Effector memory CD4-positive, alpha-beta T cell (primary cell): ENCODE measurements at places on chromosomes 2 and 18.
A peak's percentile ranks its signal among the peaks of the same experiment; 100 is the strongest.

DNA sequence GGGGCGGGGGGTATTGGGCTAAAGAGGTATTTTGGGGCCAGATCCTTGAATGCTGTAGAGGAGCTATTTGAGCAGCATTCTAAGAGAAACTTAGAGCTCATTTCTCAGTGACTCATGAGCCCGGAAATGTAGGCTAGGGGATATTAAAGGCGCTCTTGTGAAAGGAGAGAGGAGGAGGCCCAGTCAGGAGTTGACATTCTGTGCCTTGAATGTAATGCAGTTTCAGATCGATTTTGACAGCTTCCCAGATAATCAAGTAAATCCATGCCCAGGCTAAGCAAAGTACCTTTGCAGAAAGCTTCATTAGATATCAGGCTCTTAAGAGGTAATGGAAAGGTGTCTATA is 1.5 kb downstream of the CAB39 start:
- H3K36me3 ChIP-seq = no peaks in the 10 kb centered on the region
- no peaks in the 10 kb centered on the region for H3K27me3 ChIP-seq
- DNase-seq = peak; percentile 29
- H3K4me3 ChIP-seq = peak overlapping the region; percentile 97

DNA sequence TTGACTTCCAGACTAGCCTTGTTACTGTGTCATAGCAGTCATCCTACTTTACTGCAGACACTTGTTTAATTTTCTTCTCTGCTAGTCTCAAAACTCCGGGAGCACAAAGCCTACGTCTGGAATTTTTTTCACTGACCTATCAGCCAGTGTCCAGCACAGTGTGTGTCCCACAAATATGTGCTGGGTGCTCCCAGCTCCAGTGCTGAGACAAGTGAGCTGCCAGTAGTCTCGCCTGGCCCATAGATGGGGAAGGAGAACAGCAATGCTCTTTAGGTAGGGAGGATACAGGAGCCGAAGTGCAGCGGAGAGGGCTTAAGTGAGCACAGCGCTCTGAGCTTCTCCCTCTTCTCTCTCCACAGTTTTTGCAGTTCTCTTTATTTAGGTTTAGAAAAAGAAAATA is 34.0 kb downstream of the ARHGAP28 start:
- H3K4me1 ChIP-seq = no peaks in the 10 kb centered on the region
- no peaks in the 10 kb centered on the region for H3K27me3 ChIP-seq
- DNase-seq = no peak
- H3K27ac ChIP-seq = no peak overlapping the region
- H3K4me3 ChIP-seq = no peak overlapping the region

DNA sequence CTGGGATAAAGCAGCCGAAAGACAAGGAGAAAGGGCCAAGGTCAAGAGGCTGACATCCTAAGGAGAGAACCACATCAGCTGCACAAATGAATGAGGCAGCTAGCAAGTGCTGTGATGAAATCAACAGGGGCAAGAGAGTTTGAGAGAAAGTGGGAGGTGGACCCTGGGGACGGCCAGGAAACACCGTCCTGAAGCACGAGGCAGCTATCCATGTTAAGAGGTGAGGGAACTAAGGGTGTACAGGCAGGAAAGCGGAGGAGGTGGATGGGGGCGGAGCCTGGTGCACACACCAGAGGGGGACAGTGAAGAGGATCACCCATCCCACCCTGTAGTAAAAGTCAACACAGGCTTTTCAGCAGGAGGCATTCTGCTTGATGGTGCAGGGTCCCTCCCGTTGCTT is 52.4 kb downstream of the HDLBP start:
- H3K27ac ChIP-seq = no peak overlapping the region
- no peaks in the 10 kb centered on the region for H3K27me3 ChIP-seq
- H3K36me3 ChIP-seq = peaks cover 57% of the 10 kb centered on the region

DNA sequence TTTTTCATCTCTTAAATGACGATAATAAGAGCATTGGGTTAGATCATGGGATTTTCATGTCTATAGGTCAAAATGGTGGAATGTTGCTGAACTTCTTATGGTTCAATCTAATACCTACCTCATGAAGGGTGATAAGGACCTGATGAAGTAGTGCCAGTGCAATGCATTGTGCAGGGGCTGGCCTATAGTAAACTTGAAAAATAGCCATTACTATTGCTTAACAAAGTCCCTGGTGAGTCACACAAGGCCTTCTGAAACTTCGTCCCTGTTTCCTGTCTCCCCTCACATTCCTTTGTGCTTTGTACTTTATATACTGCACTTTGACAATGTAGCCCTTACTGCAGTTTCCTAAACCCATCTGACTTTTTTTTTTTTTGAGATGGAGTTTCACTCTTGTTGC is 515.9 kb downstream of the SLC4A3 start:
- no peaks in the 10 kb centered on the region for H3K27me3 ChIP-seq
- no peak overlapping the region for H3K4me3 ChIP-seq

DNA sequence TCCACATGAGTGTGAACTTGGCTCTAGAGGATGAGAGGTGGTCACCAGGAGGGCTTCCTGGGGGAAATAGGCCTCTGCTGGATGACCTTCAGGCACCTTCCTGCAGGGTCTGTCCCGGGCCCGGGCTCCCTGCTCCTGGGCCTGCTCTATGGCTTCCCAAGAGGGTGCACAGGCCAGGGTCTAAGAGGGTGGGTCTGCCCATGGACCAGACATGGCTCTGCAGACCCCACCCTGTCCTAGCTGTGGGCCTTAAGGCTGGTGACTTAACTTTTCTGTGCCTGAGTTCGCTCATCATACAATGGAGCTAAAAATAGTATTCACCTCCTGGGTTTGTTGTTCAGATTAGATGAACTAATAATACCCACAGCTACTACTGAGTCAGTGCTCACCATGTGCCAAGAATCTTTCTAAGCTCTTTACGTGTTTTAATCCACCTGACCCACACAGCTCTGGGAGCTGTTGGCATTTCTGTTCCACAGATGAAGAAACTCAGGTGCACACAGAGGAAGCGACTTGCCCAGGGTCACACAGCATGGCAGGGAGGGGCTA is 14.4 kb downstream of the INHBB start:
- no peak overlapping the region for H3K4me3 ChIP-seq
- DNase-seq = no peak
- no peaks in the 10 kb centered on the region for H3K27me3 ChIP-seq
- H3K4me1 ChIP-seq = no peaks in the 10 kb centered on the region
- no peak overlapping the region for H3K27ac ChIP-seq

- no peak overlapping the region for H3K27ac ChIP-seq
- H3K27me3 ChIP-seq = no peaks in the 10 kb centered on the region
- DNase-seq = no peak
- no peak overlapping the region for H3K4me3 ChIP-seq
- H3K36me3 ChIP-seq = no peaks in the 10 kb centered on the region
These were observed 214.2 kb downstream of the CALCRL start for GRCh38 chr2:187233811-187234210.

- no peaks in the 10 kb centered on the region for H3K27me3 ChIP-seq
- no peak for DNase-seq
- H3K36me3 ChIP-seq = no peaks in the 10 kb centered on the region
- no peak overlapping the region for H3K4me3 ChIP-seq
These were observed 449.3 kb downstream of the SLC4A3 start for GRCh38 chr2:220076734-220077133.

DNA sequence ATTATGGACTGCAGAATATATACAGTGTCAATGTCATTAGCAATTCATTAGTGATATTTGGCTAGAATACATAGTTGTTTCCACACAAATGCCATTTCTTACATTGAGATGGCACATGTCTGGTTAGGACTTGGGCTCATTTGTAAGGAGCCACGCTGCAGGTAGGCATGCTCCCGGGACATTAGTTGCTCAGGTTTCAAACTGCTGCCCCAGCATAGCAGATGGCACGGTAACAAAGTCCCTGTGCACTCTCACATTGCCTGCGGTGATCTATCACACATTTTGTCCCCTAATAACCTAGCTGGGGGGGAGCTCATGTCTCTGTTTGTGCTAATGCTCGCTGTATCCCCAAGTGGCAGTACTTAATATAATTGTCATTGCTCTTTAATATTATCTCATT is 185.1 kb downstream of the NEDD4L start:
- no peak for DNase-seq
- H3K27ac ChIP-seq = no peak overlapping the region
- H3K27me3 ChIP-seq = no peaks in the 10 kb centered on the region

- DNase-seq = no peak
- no peaks in the 10 kb centered on the region for H3K4me1 ChIP-seq
- H3K27me3 ChIP-seq = no peaks in the 10 kb centered on the region
- H3K4me3 ChIP-seq = no peak overlapping the region
These were observed 72.7 kb downstream of the LAMA3 start for GRCh38 chr18:23761941-23762340.

- no peaks in the 10 kb centered on the region for H3K36me3 ChIP-seq
- H3K27ac ChIP-seq = no peak overlapping the region
- no peak for DNase-seq
- no peaks in the 10 kb centered on the region for H3K4me1 ChIP-seq
- H3K27me3 ChIP-seq = no peaks in the 10 kb centered on the region
These were observed 83.2 kb downstream of the PPP1R1C start for GRCh38 chr2:182068811-182069210.

DNA sequence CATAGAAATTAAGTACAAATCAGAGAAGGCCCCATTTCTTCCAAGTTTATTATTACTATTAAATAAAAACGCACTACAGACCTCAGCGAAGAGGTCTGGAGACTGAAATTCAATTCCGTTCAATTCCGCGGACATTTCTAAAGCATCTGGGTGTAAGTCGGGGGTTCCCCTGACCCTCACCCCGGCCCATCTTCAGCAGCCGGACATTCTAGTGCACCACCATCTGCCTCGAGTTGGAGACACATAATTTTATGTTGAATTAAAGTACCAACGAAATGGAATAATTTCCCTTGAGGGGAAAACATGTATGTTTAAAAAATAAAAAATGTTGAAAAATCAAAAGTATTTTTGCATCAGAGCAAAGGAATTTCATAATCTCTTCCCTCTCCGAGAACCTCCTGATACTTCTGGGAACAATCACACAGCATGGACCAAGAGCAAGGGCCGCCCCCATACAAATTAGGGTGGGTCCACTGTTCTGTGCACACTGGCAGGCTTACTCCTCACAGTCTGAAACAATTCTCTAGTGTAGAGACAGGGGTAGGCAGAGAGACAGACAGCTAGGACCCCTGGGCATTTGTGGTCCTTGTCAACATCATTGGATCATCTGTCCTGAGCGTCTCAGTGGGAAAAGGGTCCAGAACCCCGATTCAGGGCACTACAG is 29.3 kb downstream of the MBP start:
- H3K27me3 ChIP-seq = no peaks in the 10 kb centered on the region
- H3K27ac ChIP-seq = peak overlapping the region; percentile 83
- H3K4me1 ChIP-seq = peaks cover 94% of the 10 kb centered on the region
- peaks cover 12% of the 10 kb centered on the region for H3K36me3 ChIP-seq

DNA sequence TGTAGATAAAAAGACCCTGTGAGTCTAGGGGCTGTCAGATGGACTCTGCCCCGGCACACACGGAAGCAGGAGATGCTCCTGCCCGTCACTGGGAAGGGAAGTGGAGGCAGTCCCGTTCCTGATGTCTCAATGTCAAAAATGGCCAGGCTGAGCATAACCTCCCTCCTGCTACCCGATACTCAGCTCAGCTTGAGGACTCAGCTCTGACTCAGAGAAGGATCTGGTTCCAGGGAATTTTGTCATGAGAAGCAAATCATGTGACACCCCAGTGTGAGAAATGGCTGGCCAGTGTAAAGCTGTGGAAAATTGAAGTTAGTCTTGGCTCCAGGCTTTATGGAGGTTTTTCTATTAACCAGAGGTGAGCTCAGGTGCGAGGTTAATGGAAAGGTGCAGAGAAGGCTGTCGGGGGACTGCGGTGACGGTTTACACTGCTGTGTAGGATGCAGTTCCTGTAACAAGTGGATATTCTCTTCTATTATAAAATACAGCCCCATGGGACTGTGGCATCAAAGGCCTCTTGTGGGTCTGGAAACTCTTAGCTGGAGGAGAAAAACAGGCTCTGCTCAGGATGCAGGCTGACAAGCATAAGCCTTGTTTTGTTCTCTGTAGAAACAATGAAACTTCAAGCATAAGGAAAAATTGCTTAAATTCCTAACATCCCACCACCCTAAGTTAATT is 24.7 kb upstream of the AGAP1 start:
- no peak overlapping the region for H3K4me3 ChIP-seq
- no peaks in the 10 kb centered on the region for H3K36me3 ChIP-seq
- H3K27ac ChIP-seq = no peak overlapping the region
- no peak for DNase-seq
- no peaks in the 10 kb centered on the region for H3K27me3 ChIP-seq

DNA sequence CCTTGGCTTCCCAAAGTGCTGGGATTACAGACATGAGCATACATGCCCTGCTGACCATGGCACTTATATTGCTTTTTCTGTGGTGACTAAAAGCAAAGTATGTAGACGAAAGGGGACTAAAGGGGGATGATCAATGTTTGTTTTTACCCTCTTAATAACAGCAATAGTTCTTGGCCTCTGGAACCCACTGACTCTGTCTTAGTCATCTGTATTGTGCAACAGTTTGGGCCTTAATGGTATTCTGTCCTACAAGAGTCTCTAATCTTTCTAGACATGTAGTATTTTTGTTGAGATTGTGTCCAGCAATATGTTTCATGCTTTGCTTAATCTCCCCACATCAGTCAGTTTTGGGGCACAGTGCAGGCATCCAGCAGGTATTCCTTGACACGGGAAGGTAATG is 359.9 kb upstream of the FANCL start:
- H3K36me3 ChIP-seq = no peaks in the 10 kb centered on the region
- no peak overlapping the region for H3K27ac ChIP-seq
- no peaks in the 10 kb centered on the region for H3K27me3 ChIP-seq
- no peak for DNase-seq

DNA sequence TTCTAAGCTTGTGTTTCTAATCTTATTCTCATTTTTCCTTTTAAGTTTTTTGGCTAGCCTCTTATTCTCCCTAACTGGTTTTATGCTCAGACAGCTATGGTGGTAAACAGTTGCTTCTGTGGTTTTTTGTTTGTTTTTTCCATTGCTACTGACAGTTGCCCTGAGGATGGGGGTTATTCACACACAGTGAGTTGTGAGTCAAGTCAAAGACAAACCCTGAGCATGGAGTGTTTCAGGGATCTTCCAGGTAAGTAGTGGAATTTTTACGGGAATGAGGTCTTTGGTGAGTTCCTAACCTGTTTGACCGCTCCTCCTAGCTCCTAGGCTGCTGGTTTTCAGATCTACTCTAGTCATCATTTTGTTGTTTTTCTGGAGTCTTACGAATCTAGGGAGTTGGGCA is 162.8 kb downstream of the ZNF407 start:
- no peak overlapping the region for H3K27ac ChIP-seq
- H3K36me3 ChIP-seq = no peaks in the 10 kb centered on the region
- H3K27me3 ChIP-seq = no peaks in the 10 kb centered on the region

DNA sequence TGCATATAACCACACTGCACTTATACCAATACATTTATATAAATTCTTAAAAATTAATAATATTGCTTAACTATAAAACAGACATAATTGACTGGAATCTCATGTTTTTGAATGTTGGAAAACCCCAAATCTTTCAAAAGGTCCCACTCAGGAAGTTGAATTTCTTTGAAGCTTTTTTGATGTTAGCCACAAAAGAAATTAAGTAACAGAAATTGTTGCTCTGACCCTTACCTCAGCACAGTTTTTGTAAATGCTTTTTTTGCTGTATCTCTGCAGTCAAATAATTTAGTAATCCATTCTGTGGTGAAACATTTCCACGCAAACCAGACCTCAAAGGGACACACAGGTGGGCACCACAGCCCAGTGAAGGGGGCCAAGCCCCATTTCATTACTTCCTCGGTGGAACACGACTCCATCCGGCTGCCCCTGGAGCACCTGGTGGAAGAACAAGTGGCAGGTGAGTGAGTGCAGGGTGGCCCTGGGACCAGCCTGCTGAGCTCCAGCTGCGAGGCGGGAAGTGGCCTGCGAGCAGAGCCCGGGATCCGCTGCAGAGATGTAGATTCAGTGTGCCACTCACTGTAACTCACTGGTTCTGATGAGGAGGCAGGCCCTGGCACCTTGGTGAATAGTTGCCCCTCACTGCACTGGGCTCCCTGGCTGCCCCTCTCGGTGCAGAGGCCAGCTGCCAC is 8.4 kb downstream of the SCLY start:
- no peaks in the 10 kb centered on the region for H3K27me3 ChIP-seq
- peak overlapping the region; percentile 35 for H3K27ac ChIP-seq
- H3K36me3 ChIP-seq = peaks cover 3% of the 10 kb centered on the region
- DNase-seq = peak; percentile 5
